Spleen (tissue), 13 donors: ENCODE measurements at places on chromosomes 11 and 22. TPM values are rescaled to one million over a fixed set of nuclear protein-coding genes. Genes with fewer than 3 reads are reported as not detected.

DCHS1 gene
- 32.7 TPM for total RNA-seq

TPBGL gene
- total RNA-seq: 0.59 TPM

ZC3H12C gene
- total RNA-seq: 10.4 TPM

RSF1 gene
- total RNA-seq: 77.3 TPM

RAPSN gene
- 1.6 TPM for total RNA-seq

FGF4 gene
- total RNA-seq: not detected

DKK3 gene
- 48.3 TPM for total RNA-seq

BTG4 gene
- not detected for total RNA-seq

ANKK1 gene
- 1.1 TPM for total RNA-seq

CALCA gene
- not detected for total RNA-seq

OR51B5 gene
- 0.54 TPM for total RNA-seq

DCDC1 gene
- total RNA-seq: not detected

C22orf42 gene
- not detected for total RNA-seq

MYO7A gene
- total RNA-seq: 147 TPM

TH gene
- total RNA-seq: not detected

UPK3A gene
- total RNA-seq: 0.79 TPM

BRSK2 gene
- total RNA-seq: 0.77 TPM

SPTY2D1 gene
- total RNA-seq: 18.6 TPM

PKNOX2 gene
- 8.9 TPM for total RNA-seq

YPEL4 gene
- 2.9 TPM for total RNA-seq

MS4A3 gene
- 1.7 TPM for total RNA-seq

TUB gene
- 1.9 TPM for total RNA-seq

RHOD gene
- 1.6 TPM for total RNA-seq

SEPTIN3 gene
- total RNA-seq: 0.19 TPM

USP2 gene
- 0.32 TPM for total RNA-seq

TSSC4 gene
- total RNA-seq: 58.1 TPM

AMPD3 gene
- total RNA-seq: 34.7 TPM

TREH gene
- total RNA-seq: not detected

WEE1 gene
- total RNA-seq: 13.8 TPM

SLC6A5 gene
- total RNA-seq: not detected

GDPD4 gene
- total RNA-seq: not detected

PRG2 gene
- 10.5 TPM for total RNA-seq
